ENCODE measurements at places on chromosomes 12 and 14. TPM values are rescaled to one million over a fixed set of nuclear protein-coding genes. Genes with fewer than 3 reads are reported as not detected.

The KCNC2 gene
- total RNA-seq: not detected

The RIN3 gene
- total RNA-seq: 2.3 TPM

DNA sequence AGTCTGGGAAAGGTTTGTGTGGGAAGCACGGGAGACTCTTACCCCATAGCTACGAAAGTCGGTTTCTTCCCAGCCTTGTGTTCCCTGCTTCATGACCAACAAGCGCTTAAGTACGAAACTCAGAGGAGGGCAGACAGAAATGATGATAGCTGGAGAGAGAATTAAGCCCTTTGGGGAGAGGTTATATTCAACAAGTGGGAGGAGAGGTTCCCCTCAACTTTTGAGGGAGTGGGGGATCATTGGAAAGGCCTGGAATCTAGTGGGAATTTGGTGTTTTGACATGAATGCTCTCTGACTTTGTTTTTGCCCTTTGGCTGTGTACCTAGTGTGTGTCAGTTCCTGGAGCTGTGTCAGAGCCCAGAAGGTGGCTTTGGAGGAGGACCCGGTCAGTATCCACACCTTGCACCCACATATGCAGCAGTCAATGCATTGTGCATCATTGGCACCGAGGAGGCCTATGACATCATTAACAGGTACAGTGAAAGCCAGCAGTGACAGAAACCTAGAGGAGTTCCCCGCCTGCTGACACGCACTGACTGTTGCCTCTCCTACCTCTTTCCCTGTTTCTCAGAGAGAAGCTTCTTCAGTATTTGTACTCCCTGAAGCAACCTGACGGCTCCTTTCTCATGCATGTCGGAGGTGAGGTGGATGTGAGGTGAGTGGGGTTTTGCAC is 40.6 kb downstream of the FNTB start:
- H3K27me3 ChIP-seq: no peaks in the 10 kb centered on the region
- no peak overlapping the region for H3K4me3 ChIP-seq
- H3K36me3 ChIP-seq: no peaks in the 10 kb centered on the region
- peaks cover 29% of the 10 kb centered on the region for H3K4me1 ChIP-seq
- DNase-seq: no peak

GRCh38 chr14:31096255-31096654 is 70.1 kb upstream of the STRN3 start:
- peaks cover 10% of the 10 kb centered on the region for H3K4me1 ChIP-seq
- H3K27ac ChIP-seq: no peak overlapping the region
- H3K4me3 ChIP-seq: no peak overlapping the region
- H3K36me3 ChIP-seq: peaks cover 42% of the 10 kb centered on the region
- no peak for DNase-seq

GRCh38 chr12:107557026-107557425 is 128.6 kb upstream of the PWP1 start:
- no peaks in the 10 kb centered on the region for H3K36me3 ChIP-seq
- no peaks in the 10 kb centered on the region for H3K27me3 ChIP-seq
- no peak overlapping the region for H3K27ac ChIP-seq
- no peak overlapping the region for H3K4me3 ChIP-seq
- no peaks in the 10 kb centered on the region for H3K4me1 ChIP-seq
- DNase-seq: no peak

DNA sequence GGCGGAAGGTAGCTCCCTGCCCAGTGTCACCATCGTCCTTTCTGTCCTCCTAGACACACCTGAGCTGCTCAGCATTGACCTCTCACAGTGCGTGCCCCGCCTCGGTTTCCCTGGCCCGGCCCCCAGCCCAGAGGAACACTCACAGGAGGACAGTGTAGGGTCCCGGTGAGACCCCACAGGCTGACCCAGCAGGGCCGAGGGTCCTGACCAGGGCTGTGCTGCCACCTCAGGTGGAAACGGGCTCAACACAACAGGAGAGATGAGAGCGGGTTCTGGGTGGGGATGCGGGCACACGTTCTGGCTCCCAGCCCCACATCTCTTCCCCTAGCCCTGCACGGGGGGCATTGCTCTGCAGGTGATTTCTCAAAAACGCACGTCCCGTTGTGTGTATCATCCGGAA is 98.1 kb downstream of the PIWIL1 start:
- H3K4me3 ChIP-seq: no peak overlapping the region
- no peaks in the 10 kb centered on the region for H3K27me3 ChIP-seq
- no peaks in the 10 kb centered on the region for H3K4me1 ChIP-seq

GRCh38 chr12:120649442-120650232 is 9.2 kb downstream of the CABP1 start:
- no peaks in the 10 kb centered on the region for H3K36me3 ChIP-seq
- H3K27me3 ChIP-seq: peaks cover 11% of the 10 kb centered on the region

DNA sequence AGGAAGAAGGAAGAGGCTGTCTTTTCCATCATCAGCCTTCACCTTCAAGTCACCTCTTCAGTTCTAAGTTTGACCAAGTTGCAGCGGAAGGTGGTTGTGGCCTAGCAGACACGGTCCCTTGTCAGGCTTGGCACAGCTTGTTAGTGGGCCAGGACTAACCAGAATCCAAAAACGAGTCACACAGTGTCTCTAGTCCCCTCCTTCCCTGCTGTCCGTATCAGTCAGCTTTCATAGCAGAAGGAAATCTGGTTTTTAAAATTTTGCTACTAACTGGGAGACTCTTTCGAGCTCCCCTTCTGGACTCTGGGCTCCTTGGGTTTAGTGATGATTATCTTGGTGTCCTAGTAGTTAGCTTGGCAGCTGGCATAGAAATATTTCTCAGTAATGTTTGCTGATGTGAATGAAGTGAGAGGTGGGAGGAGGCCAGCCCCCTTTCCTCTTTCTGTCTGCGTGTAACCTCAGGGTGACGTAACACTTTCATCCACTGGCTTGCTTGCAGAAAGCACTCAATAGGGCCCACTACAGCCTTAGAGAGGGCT is 3.8 kb downstream of the ETV6 start:
- peak overlapping the region; percentile 91 for H3K27ac ChIP-seq
- no peaks in the 10 kb centered on the region for H3K36me3 ChIP-seq
- H3K4me3 ChIP-seq: no peak overlapping the region
- DNase-seq: no peak
- no peaks in the 10 kb centered on the region for H3K27me3 ChIP-seq

- no peak overlapping the region for H3K27ac ChIP-seq
- H3K36me3 ChIP-seq: no peaks in the 10 kb centered on the region
- no peak overlapping the region for H3K4me3 ChIP-seq
- no peaks in the 10 kb centered on the region for H3K4me1 ChIP-seq
- DNase-seq: no peak
- no peaks in the 10 kb centered on the region for H3K27me3 ChIP-seq
Measured at GRCh38 chr12:109539508-109539907, 33.8 kb downstream of the MMAB start.
